ENCODE measurements at places on chromosomes 12 and 14.

GRCh38 chr12:44960423-44960822, 84.3 kb upstream of the NELL2 start:
- no peak for DNase-seq

GRCh38 chr12:71393625-71394024, 46.0 kb upstream of the LGR5 start:
- DNase-seq: no peak

DNA sequence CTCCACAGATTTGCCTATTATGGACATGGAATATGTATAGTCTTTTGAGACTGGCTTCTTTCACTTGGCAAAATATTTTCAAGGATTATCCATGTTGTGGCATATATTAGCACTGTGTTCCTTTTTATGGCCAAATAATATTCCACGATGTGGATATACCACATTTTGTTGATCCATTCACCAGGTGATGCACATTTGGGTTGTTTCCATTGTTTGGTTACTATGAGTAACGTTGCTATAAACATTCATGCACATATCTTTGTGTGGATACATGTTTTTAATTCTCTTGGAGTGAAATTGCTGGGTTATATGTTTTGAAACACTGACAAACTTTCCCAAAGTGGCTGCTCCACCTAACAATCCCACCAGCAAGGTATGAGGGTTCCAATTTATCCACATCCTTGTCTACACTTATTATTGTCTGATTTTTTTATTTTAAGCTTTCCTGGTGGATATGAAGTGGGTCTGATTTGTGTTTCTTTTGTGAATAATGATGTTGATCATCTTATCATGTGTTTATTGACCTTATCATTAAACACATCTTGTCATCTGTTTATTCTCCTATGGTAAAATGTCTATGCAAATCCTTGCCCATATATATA, 116.2 kb upstream of the FRMD6 start:
- DNase-seq: no peak

DNA sequence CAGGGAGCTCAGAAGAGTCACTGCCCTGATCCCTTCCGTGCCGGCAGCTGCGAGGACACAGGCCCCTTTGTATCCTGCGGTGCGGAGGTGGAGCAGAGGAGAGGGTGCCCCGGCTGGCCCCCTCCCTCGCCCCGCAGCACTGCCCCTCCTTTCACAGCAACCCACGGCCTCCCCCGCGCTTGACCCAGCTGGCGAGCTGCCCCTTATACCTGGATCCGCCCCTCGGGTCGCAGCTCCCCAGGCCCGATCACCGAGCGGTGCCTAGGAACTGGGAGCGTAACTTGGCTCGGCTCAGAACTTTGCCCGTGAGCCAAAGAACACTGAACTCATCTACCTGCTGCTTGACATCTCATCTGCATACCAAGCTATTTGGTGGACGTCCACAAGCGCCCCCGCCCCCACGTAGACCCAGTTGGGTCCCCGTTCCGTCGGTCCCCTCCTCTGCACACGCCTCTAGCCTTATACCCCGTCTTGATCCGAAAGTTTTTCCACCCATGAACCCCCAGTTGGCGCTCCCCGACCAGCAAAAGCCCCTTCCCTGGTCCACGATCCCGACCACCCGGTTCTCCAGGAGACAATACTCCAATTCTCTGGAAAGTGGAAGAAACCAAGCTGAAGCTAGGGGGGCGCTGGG, 697 bp upstream of the DNAJC14 start:
- DNase-seq: no peak

GRCh38 chr12:63276537-63277365, 125.8 kb upstream of the AVPR1A start:
- DNase-seq: no peak
